ENCODE measurements at places on chromosomes 7 and 10.

DNA sequence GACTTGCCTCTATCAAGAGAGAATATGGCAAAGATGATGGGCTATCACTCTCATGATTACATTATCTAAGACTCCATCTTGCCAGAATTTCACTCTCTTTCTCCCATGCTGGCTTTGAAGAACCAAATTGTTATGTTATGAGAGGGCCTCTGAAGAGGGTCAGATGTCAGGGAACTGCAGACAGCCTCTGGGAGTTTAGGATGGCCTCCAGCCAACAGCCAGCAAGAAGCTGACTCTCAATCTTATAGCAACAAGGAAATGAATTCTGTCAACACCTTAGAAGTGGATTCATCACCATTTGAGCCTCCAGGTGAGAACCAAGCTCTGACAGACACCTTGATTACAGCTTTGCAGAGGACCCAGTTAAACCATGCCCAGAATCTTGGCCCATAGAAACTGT is 33.6 kb downstream of the ZNF22 start:
- DNase-seq = no peak

- DNase-seq = no peak
Measured at GRCh38 chr10:97991871-97992270, 38.5 kb downstream of the CRTAC1 start.

DNA sequence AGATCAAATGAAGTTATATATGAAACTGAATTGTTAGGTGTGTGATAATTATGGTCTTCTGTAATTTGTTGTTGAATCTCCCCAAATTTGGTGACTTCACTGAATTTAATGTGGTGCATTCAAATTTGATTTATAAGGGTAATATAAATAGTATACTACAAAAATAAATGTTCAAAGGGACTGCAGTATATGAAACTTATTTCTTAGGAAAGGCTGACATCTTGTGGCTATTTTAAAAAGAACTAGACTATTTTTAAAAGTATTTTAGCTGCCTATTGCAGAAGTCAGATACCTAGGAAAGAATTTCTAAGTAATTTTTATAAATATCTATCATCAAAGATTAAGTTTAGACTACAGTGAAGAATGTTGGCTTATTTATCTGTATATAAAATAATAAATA is 36.6 kb downstream of the ATRNL1 start:
- peak; percentile 29 for DNase-seq

GRCh38 chr7:15104411-15105092 is 202.0 kb upstream of the DGKB start:
- DNase-seq = no peak

DNA sequence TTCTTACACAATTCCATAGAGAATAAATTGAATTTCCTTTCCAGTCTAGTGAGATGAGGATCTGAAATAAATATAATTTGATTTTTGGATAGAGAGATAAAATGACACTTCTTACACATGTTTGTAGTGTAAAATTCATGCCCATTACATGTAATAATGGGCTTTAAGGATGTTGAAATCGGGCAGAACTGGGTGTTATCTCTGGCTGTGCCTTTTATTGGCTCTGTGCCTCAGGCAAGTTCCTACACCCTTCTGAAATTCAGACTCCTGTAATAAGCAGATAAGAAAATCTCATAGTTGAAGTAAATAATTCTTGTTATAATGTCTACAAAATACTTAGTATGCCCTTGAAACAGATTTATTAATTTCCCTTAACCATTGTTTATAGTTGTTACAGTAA is 125.6 kb downstream of the SEMA3A start:
- no peak for DNase-seq

DNA sequence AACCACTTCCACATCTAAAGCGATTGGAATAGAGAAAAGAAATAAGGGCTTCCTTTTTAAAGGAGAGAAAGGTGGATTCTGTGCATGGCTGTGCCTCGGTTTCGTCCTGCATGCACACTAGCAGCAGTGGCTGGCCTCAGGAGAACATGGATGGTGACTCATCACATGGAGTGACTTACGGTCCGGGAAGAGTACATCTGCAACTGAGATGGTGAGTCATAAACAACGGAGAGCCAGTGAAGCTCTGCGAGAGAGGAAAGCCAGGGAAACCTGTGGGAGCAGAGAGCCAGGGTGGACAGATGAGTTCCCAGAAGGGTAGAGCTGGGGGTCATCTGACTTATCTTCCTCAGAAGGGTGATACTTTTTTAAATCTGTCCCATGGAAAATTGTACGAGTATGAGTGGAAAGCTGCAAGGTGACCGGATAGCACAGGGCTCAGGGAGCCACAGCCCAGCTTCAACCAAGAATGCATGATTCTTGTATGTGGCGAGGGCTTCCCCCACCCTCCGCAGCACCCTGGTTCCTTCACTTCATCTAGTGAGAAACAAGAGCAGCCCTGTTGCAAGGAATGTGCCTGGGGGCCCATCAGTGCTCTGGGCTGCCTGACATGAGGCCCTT is 259.1 kb downstream of the KLF6 start:
- DNase-seq = no peak

DNA sequence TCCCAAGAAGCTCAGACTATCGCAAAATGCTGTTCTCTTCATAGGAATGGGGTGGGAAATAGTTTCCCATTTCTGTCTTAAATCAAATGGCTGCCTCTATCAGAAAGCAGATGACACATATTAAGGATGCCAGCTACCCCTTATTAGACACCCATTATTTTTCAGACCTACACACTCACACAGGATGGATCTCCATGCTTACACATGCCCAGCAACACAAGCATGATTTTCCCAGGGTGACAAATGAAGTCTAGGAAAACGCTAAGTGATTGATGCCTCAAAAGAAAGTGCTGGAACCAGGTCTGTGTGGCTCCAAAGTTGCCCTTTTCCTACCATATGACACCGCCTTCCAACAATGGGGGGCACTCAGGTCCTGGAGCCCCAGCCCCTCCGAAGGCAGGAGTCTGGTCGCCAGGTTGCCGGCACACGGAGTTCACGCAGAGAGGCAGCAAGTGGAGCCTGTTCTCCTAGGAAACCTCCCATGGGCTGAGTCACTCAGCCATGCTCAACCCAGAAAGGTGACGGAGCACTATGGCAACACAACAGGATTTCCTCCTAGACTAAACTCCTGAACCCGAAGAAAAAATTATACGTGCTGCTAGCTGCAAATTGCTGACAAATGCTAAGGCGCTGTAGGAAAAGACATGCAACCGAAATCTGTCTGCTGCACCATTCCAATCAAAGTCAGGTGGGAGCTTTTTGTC is 19.8 kb downstream of the VOPP1 start:
- no peak for DNase-seq

DNA sequence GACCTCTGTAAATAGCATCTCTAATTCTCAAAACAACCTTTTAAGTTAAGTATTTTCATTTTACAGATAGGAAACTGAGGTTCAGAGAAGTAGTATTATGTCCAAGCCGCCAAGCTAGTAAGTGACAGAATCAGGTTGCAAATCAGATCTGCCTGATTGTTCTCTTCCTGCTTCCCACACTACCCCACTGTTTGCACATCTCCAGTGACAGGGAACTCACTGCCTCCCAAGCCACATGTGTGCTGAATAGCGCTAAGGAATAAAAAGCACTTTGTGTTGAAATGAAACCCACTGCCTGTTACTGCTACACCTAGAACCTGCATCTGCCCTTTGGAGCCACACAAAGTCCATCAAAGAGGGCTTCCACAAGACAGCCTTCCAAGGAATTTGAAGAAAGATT is 45.1 kb upstream of the WDR11 start:
- DNase-seq = no peak

GRCh38 chr10:29064680-29065079 is 224.2 kb upstream of the LYZL1 start:
- no peak for DNase-seq

GRCh38 chr10:11611248-11612020 is at the start of gene USP6NL:
USP6NL (minus strand) TSS chr10:11611650; CDS start chr10:11597634, 14,016 bp downstream.
- peak; percentile 78 for DNase-seq

- DNase-seq = no peak
Measured at GRCh38 chr10:75530299-75530698, 98.9 kb downstream of the LRMDA start.

- no peak for DNase-seq
Measured at GRCh38 chr10:113169853-113170460, 219.9 kb downstream of the TCF7L2 start.

All from globus pallidus (tissue), 1 donor.